ENCODE measurements at places on chromosomes 3 and 15.

DNA sequence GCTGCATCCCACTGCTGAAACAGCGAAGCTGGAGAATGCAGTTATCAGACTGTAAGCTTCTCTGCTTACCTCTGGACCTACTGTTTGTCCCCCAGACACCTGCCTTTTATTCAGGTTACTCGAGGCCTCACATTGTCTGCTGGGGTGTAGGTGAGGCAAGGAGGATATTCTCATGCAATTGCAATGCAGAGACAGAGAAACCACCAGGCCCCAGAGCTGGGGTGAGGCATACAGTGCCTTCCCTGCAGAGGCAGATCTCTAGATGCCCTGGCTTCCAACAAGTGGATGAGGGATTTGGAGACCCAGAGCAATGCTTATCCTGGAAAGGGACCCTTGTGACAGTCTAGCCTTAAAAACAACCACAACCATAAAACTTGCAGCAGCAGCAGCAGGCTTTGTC is 263.4 kb upstream of the ST8SIA2 start:
- DNase-seq = no peak

DNA sequence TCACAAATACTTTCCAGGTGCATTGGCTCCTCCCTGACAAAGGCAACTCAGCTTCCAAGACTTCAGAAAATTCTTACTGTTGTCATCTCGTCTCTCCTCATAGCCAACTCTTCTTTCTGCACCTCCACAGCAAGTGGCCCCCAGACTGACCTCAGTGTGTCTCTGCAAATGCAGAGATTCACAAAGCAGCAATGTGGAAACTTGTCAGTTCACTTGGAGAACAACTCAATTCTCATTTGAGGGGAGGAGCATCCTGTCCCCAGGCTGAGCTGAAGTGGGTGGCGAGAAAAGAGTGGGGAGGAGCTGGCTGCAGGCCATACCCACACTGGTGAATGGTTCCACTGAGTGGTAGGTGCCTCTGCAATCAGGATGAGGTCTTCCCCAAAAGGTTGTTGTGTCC is 248.7 kb upstream of the IL12A start:
- no peak for DNase-seq

- no peak for DNase-seq
Observed at GRCh38 chr3:54476891-54477290, 354.5 kb downstream of the CACNA2D3 start.

GRCh38 chr15:82177291-82178010 is 85.1 kb downstream of the EFL1 start:
- DNase-seq = peak; percentile 71

DNA sequence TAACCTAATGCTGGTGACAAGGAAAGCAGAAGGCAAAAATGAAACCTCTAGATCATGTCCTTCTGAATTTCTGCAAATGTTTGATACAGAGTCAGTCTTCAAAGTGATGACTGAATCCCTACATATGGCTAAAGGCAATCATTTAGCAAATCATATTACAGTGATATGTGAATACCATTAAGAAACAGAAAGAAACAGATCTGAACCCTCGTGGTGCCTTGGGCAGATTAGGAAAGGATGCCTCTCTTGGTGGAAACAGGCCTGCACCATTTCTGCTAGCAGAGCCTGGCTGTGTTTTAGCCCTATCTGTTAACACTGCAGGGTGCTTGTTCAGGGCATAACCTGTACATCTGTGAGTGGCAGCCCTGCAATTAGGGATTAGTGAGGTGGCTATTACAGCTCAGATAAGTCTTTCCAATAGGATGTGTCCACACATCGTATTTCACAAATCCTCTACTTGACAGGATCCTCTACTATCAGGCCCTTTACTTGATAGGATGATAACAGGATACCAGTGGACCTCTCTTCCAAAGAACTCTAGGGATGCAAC is 12.1 kb downstream of the SEC22C start:
- no peak for DNase-seq

GRCh38 chr3:89622063-89622700 is 514.8 kb downstream of the EPHA3 start:
- no peak for DNase-seq

DNA sequence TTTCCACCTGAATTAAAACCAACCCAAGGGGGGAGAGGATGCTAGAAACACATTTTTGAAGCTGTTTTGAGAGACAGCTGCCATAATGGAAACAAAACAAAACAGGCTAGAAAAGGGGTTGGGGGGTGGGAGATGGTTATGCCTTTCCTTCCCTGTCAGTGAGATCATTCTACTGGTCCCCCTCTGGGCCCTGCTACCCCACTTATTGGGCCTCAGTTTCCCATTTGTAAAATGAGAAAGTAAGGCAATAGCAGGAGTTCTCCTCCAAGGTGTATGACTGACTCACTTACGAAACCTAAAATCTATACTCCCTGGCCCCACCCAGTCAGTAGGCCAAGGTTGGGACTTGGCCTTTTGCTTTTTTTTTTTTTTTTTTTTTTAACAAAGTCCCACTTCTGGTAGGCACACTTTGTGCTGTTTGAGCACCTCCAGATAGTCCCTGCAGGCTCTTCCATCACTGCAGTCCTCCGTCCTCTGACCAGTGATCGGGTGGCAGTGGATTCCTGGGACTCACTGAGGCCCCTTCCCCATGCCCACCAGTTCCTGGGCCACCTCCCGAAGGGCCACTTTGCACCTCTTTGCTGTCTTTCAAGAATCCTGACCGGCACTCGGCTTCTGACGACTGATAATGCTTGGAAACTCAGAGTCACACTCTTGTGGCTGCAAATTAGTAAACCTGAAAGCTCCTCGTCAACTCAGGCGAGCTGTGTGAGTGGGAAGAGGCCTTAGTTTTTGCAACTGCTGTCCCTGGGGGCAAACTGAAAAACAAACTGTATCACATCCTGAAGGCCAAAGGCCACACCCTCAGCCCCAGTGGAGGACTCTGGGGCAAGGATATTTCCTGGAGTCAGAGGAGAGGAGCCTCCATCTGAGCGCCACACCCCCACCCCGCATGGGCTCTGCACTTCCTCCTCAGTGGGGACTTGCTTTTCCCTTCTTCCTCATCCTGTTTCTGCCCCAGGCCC is 6.7 kb upstream of the PSTPIP1 start:
- peak; percentile 50 for DNase-seq

- no peak for DNase-seq
Observed at GRCh38 chr3:50122661-50123391, 32.3 kb upstream of the SEMA3F start.

DNA sequence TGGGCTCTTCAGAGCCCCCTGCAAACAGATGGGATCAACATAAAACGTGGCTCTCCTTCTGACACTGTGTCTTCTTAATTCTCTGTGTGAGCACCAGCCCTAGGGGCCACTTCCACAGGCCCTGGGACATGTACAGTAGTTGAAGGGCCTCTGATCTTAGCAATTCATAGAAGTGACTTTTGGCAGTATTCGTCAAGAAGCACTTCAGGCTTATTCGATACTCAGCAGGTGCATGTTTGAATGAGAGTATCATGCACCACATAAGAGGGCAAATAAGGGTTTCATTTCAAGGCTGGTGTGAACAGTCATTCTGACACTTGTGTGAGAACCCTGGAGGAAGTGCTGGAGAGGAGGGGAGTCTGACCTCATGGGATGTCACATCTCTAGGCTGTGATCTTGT is 113.9 kb downstream of the GABRG3 start:
- no peak for DNase-seq

DNA sequence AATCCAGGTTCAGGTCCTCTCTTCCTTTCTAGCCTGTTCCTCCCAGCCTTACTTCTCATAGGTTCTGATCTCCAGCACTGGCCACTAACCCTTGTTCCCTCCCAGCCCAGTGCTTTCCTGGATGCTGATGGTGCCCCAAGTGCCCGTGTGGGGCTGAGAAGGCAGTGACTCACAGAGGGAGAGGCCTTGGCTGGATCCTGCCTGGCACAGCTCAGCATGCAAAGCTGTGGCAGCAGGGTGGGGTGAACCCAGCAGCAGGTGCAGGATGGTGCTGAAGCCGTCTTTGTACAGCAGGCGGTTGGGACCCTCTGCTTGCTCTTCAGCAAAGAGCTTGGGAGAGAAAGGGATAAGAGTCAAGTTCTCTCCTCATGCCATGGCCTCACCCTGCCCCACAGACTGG is 7.6 kb downstream of the LPCAT4 start:
- no peak for DNase-seq

GRCh38 chr3:12054245-12054644 is 50.1 kb downstream of the SYN2 start:
- DNase-seq = no peak

DNA sequence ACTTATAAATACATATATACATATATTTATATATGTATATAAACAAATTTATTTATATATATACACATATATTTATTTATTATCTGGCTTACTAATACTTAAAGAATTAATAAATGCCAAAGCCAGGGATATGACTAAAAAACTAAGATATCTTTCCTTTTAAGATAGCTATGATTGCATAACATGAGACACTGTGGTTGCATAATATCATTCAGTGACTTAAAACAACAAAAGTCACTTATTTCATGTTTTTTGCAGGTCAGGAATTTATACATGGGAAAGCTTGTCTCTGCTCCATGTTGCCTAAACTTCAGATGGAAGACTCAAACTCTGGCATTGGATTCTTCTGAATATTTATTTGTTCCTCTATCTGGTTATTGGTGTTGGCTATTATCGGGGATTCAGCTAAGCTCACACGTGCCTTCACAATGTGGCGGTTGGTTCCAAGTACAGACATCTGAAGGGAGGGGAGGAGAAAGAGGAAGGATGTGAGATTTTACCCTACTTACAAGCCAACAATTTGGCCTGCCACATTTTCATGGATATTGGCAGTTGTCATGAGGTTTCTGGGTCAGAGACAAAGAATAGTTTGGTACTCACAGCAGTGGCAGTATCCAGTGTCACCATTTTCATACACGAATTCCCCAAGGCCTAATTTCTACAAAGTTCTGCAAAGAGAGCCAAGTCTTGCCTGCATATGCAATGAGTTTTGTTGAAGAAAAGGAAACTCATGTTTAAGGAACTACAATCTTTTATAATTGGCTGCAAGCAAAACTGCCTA is 381.6 kb downstream of the EPHA3 start:
- DNase-seq = no peak

DNA sequence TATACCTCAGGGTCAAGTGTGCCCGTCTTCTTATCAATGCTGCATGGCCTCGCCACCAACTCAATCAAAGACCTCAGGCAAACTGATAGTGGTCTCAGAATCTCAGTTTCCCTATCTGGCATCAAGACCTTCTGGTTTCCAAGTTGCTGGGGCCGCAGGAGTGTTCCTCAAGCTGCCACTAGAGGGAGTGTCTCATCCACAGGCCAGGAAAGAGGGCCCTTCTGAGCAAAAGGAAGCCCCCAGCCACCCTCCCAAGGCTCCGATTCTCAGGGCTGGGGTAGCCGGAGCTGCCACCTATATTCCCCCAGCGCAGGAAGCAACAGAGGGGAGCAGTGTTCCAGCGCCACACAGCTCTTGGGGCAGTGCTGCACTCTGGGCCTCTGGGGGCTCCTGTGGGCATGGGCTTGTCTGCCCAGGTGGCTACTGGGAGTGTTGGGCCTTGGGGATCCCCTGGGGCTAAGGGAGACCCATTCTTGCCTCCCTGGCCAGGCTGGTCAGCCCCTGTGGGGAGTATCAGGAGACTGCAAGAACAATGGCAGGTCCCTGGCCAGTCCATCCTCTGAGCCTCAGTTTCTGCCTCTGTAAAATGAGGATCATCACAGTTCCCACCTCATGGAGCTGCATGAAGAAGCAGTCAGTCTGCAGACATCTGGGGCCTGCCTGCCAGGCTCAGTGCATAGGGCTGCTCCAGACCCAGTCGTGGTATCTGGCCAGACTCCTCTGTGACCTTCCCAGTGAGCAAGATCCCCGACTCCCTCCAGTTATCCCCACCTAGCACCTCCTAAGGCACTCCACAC is 23.4 kb upstream of the SEC13 start:
- no peak for DNase-seq

DNA sequence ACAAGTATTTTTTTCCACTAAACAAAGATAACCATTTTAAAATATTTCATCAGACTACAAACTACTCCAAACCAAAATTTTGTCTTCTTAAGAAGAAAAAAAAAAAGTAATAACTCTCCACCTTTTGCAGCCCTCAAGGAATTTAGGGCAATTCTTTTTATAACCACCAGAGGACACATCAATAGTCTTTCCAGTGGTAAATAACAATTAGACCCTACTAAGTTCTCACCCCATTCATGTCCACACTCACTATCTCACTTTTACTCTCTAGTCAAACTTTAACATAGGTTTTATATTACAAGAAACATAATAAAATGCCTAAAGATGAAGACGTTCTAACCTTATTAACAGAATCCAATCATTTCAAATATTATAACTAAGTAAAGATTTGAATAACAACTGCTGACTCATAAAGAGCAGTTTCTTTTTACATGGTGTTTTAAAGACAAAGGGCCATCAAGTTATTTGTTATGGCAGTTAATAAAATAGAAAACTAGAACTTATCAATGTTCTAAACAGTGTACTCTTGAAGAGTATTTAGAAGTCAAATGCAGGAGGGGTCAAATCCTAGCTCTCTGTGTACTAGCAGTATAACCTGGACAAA is 33.0 kb downstream of the CCDC39 start:
- no peak for DNase-seq

DNA sequence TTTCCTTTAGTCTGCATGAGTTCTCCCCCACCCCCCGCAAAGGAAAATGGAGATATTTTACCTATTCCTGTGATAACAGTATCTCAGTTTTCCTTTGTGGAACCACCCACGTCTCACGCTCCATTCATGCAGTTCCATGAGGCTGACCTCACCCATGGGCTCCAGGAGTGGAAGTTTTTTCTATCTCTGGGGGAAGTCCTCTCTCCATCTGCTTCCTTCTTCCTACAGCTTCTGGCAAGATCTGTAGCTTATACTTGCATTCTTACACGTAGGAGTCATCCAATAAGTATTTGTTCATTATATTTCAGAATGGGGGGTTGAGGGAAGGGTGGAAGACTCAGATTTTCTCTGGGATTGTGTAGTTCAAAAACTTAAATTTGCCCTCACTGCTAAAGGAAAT is 5.8 kb upstream of the GLCE start:
- DNase-seq = no peak

GRCh38 chr3:52983336-52983807 is 62.5 kb downstream of the SFMBT1 start:
- DNase-seq = no peak

DNA sequence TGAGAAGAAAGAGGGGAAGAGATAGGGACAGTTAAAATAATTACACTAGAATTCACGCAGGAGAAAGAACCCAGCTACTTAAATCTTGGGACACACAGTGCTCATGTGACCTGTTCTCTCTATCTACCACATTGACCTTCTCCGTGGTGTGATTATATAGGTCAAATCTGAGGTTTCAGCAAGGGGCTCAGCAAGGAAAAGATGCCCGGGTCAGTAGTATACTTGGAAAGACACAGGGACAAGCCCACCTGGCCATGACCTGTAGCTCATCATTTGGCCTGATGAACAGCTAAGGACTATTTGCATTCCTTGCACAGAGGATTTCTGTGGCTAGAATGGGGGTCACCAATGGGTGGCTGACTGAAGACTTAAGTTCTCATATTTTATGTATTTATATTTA is 71.9 kb downstream of the SSR3 start:
- no peak for DNase-seq

DNA sequence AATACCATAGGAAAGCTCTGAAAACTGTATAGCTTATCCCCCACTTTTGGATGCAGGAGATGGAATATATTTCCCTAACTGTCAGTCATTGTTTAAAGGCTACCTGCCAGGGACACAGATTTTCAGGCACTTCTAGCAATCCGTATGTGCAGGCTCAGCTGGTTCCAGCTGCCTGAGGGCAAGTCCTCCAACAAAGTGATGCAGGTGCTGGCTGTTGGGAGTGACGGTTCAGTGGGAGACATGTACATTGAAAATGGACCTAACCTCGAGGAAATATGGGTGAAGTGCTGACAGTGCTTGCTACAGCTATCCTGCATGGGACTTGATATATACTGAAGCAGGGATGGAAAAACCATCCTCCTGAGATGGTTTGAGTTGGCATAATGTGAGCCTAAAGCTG is 153.1 kb upstream of the GAP43 start:
- DNase-seq = no peak

Measured in muscle of back (tissue), 13 donors.